ENCODE measurements at places on chromosomes 2 and 18. TPM values are rescaled to one million over a fixed set of nuclear protein-coding genes. Genes with fewer than 3 reads are reported as not detected.

DNA sequence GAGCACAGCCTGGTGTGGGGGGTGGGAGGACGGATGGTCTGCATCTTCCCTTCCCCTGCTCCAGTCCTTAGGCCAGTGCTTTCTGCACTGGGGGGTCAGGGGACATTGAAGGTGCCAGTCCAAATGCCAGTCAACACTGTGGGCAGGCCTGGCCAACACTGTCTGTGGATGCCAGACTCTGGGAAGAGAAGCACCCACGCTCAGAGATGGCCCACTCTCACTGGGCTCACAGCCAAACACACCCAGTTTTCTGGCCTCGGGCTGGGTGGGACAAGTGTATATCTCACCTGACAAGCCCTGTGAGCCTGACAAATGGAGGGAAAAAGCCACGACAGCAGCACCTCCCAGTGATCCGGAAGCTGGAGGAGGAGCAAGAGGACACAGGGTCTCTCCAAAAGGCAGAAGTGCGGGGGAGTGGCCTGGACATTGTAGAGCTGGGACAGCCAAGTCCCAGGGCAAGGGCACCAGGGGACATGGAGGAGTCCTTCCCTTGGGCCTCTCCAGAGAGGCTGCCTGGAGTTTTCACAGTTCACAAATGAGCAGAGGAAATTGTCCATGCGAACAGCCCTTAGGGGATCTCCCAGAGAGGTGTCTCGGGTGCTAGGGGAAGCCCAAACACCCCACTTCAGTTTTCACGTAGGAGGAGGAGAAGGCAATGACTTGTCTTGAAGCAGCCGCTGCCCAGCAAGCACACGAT lies 79.3 kb downstream of the SDC1 start:
- no peak for DNase-seq

- no peak for DNase-seq
Observed at GRCh38 chr2:26172871-26173775, at the start of gene GAREM2. GAREM2 (plus strand) TSS chr2:26173088; CDS start chr2:26173221, 133 bp downstream.

DNA sequence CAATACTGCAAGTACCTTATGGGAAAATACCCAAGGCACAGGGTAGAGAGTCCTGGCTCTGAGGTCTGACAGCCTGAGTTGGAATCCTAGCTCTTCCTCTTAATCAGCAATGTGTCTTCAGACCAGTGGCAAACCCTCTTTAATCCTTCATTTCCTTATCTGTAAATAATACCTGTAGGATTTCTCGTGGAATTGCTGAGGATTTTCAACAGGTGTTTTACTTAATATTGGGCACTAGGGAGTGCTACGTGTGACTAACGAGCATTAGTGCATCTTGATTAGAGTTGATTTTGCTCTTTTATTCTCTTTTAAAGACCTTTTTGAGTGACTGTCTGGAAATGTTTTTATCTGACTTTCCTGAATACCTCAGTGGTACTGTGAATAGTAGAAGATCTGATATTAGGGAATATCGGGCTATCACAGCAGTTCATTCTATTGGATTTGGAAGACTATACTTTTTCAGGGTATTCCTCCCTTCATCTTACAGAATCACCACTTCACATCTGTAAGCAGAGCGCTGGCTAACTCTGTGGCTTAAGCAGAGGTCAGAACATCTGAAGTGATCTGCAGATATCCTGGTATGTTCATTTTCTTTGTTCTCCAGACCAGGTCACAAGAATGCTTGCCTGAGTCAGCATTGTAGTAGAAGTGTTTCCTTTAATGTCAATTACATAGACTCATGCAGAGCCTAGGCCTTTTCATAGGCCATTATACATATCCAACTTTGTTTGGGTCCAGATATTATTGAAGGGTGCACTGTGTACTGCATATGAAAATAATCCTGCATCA lies 49.1 kb downstream of the ARHGAP28 start:
- DNase-seq, result no peak

- DNase-seq, result peak; percentile 25
Observed at GRCh38 chr2:106159866-106160785, 34.0 kb downstream of the UXS1 start.

DNA sequence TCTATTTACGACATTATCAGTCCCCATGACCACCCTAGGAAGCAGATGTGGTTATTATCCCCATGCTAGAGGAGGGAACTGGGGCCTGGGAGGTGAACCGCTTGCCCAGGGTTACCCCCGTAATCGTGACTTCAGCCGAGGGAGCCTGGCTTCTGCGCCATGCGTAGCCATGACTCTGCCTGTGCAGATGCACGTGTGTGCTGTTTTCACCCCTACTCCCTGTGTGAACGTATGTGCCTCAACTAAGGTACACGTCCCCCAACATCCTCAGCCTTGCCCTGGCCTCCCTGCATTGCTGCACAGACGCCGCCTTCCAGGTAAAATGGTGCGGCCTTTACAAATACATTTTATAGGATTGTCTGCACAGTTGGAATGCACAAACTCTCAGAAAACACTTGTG lies 40.2 kb downstream of the LPIN1 start:
- no peak for DNase-seq

DNA sequence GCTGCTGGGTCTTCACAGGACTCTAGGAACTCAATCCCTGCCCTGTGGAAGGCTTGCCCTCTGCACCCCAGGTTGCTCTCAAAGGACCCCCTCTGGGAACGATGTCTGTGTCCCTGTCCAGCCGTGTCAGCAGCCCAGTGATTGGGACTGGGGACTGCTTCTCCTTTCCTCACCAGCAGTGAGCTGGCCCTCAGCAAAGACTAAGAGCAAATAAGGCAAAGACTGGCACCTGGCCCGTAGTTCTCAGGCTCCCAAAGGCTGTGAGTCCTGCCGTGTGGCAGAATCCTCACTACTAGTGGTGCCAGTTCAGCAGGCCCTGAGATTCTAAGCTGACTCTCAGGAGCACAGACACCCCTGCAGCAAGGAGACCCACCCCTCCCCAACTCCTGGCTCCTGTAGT lies 47.8 kb downstream of the TMEM163 start:
- no peak for DNase-seq

Gene EFHD1
- 0.33 TPM for total RNA-seq

- no peak for DNase-seq
Observed at GRCh38 chr2:123061534-123061933, 963.6 kb upstream of the CNTNAP5 start.

GRCh38 chr2:2877427-2877826 lies 500.2 kb downstream of the EIPR1 start:
- DNase-seq, result no peak

DNA sequence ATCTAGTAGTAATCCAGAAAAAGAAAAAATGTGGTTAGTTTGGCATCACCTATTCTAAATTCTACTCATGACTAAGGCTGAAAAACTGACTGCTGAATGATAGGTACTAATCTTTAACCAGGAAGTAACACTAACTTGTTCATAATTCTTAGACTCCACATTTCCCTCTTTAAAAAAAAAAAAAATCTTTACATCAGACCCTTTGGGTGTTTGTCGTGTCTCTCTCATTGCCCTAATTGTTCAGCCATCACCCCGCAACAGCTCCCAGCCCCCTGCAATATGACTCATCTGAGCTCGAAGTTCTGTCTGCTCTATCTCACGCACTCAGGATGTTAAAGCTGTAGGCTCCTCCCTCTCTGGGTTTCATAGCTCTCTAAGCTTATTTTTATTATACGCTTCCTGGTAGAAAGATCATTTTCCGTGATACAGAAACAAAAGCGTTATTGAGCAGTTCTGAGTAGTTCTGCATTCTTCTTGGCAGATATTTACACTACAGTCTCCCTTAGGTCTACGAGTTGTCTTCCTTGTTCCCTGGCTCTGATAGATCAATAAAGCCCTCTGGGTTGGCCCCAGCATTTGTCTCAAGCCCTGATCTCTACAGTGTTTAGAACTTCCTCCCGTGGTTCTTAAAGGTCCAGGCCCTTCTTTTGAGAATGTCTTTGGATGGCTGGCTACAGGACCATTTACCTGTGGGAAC lies 95.6 kb downstream of the TNFRSF11A start:
- DNase-seq, result peak; percentile 57

- DNase-seq, result no peak
Observed at GRCh38 chr18:6878556-6879297, 149.2 kb downstream of the ARHGAP28 start.

GRCh38 chr2:204483608-204484081 lies 61.6 kb upstream of the PARD3B start:
- DNase-seq, result no peak

- no peak for DNase-seq
Observed at GRCh38 chr2:235553696-235554100, 59.9 kb downstream of the AGAP1 start.

DNA sequence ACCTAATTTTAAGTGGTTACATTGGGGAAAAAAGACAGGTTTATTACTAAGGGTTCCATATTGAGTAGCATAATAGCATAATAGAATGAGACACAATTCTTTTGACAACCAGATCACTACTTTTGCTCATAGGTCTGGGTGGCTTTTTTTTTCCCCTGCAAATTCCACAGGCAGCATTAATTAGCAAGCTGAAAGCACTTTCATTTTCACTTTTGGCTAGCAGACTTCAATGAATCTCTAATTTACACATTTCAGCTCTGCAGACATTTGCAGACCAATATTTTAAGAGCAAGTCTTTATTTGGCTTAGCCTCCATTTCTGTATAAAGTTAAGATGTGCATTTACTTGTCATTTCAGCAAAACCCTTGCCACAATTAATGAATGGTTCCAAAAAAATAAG lies 185.5 kb downstream of the NOL4 start:
- DNase-seq, result no peak

Gene KIF5C
- total RNA-seq, result 19.8 TPM

GRCh38 chr18:31950583-31950982 lies 7.7 kb upstream of the TRAPPC8 start:
- no peak for DNase-seq

Gene CDC42EP3
- total RNA-seq, result 39.1 TPM

Gene SLC40A1
- 1.9 TPM for total RNA-seq

Gene LINC00305
- total RNA-seq, result not detected

Gene ELOA2
- not detected for total RNA-seq

- no peak for DNase-seq
Observed at GRCh38 chr2:215979620-215980019, 33.7 kb downstream of the MREG start.

- peak; percentile 47 for DNase-seq
Observed at GRCh38 chr2:10884574-10884975, 27.2 kb upstream of the KCNF1 start.

Gene MOGAT1
- total RNA-seq, result not detected

Gene CPO
- total RNA-seq, result 0.20 TPM

Gene STARD6
- not detected for total RNA-seq

DNA sequence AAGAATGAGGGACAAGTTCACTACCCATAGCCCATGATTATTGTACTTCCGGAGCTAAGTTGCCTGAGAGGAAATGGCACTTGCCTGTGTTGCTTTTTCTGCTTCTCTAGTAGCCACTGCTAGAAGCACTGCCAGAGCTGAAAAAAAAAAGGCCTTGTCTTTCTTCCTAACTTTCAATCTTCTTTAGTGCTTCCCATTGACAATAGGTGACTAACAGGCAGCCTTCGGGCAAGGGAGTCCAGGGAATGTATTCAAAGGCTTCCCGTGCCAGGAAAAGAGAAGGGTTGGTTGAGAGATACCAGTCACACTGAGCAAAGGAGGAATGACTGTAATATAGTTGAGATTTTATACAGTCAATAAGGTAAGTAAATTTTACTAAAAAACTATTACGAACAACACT lies 242.0 kb downstream of the CALCRL start:
- no peak for DNase-seq

GRCh38 chr2:108594982-108595464 lies 60.8 kb downstream of the LIMS1 start:
- DNase-seq, result no peak

DNA sequence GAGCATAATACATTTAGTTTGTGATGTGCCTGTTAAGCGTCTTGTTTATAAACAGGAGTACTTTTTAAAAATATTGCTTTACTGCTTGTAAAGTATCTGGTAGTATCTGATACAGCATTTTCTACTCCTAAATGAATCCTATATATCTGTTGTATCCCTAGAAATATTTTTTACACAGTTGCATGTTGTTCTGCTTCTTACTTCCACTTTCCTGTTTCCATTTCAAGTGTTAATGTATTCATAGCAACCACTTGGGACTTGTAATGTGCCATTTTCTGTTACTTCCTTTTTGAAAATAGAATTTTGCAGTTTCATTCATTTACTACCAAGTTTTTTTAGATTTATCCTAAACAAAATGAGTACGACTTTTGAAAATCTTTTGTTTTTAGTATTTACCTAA lies 24.9 kb downstream of the CCNT2 start:
- DNase-seq, result no peak

Gene PRKAG3
- total RNA-seq, result not detected

Gene RPRM
- not detected for total RNA-seq

GRCh38 chr2:45882707-45883602 lies 231.5 kb downstream of the PRKCE start:
- no peak for DNase-seq

Gene HAAO
- total RNA-seq, result 0.27 TPM

- DNase-seq, result no peak
Observed at GRCh38 chr2:166984797-166985196, 96.5 kb downstream of the XIRP2 start.

Gene ANKRD30BL
- total RNA-seq, result not detected

GRCh38 chr2:85441864-85442263 lies 23.4 kb downstream of the SH2D6 start:
- no peak for DNase-seq

Gene IL37
- not detected for total RNA-seq

Gene RAMP1
- total RNA-seq, result 0.60 TPM

GRCh38 chr18:80253236-80253635 lies 5.9 kb upstream of the PARD6G start:
- DNase-seq, result no peak

DNA sequence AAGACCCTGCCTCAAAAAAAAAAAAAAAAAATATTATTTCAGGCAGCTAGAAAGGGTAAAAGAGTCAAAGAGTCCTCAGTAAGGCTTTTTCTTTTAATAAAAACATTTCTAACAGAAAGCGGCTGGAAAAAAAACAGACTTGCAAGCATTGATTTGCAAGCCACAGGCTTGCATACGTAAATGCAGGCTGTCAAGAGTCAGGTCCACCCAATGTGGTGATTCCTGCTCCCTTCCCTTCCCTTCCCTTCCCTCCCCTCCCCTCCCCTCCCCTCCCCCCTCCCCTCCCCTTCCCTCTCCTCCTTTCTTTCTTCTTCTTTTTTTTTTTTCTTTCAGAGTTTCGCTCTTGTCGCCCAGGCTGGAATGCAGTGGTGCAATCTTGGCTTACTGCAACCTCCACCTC lies 74.4 kb upstream of the GULP1 start:
- no peak for DNase-seq

DNA sequence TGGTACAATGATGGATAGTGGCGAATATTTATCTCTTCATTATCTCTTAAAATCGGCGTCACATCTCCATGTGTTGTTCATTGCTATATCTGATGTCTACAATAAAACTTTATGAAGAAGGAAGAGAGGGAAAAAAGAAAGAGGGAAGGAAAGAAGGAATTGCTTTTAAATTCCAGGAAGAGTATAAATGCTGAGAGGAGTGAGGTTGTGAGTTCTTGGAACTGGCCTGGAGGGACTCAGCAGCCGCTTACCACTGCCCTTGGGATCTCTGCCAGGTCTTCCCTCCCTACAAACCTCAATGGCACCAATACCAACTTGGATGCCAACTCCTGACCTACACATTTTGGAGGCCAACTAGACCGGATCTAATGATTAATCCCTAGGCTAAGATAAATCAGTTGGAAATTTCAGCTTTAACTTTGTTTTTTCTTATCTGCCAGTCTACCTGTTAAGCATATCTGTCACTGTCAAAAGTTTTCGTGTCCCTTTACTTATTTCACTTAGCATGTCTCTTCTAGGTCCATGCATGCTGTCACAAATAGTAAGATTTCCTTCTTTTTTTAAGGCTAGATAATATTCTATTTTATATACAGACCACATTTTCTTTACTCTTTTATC lies 9.8 kb downstream of the SCN9A start:
- DNase-seq, result no peak

Gene PLEKHH2
- total RNA-seq, result 0.49 TPM

Measured in CD8-positive, alpha-beta memory T cell (primary cell).